ENCODE measurements at places on chromosomes 16 and 17.
A peak's percentile ranks its signal among the peaks of the same experiment; 100 is the strongest.

- DNase-seq: no peak
Observed at GRCh38 chr17:14307560-14308024, 6.7 kb downstream of the HS3ST3B1 start.

- DNase-seq: no peak
Observed at GRCh38 chr17:4901648-4902344, 1.1 kb downstream of the CHRNE start.

DNA sequence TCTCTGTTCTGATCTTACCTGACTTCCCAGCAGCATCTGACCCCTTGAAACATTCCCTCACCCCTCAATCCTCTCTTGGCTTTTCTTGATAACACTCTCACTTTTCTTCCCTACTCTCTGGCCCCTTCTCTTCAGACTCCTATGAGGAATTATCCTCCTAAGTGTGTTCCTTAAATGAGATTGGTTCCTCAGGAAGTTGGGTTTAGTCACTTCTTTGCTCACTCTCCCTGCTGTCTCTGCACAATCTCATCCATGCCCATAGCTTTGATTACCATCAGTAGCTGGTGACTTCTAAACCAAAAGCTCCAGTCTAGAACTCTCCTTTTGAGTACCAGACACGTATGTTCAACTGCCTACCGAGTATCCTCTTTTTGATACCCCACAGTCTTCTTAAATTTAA, 13.0 kb downstream of the MED24 start:
- DNase-seq: no peak

DNA sequence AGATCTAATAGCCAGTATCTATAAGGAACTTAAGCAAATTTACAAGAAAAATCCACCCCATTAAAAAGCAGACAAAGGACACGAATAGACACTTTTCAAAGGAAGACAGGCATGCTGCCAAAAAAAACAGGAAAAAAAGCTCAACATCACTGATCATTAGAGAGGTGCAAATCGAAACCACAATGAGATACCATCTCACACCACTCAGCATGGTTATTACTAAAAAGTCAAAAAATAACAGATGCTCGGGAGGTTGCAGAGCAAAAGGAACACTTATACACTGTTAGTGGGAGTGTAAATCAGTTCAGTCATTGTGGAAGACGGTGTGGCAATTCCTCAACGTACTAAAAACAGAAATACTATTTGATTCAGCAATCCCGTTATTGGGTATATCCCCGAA, 9.6 kb downstream of the STX8 start:
- no peak for DNase-seq

- no peak for DNase-seq
Observed at GRCh38 chr16:48158296-48158695, 2.5 kb upstream of the ABCC12 start.

- no peak for DNase-seq
Observed at GRCh38 chr16:53849994-53850393, 146.0 kb downstream of the FTO start.

DNA sequence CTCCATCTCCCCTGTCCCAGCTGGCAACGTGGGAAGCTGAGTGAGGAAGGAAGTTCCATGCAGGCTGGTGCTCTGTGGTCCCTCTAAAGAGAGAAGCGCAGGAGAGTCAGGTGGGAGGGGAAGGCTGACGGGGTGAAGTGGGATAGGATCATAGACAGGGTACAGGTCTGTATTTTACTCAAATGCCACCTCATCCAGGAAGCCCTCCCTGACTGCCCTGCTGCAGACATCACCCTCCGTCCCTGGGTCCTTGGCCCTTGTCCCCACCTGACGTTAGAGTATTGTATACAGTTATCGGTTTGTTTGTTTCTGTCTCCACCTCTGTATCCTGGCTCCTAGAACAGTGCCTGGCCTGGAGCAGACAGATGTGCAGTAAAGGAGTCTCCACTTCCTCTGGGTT, 11.7 kb downstream of the CANT1 start:
- no peak for DNase-seq

DNA sequence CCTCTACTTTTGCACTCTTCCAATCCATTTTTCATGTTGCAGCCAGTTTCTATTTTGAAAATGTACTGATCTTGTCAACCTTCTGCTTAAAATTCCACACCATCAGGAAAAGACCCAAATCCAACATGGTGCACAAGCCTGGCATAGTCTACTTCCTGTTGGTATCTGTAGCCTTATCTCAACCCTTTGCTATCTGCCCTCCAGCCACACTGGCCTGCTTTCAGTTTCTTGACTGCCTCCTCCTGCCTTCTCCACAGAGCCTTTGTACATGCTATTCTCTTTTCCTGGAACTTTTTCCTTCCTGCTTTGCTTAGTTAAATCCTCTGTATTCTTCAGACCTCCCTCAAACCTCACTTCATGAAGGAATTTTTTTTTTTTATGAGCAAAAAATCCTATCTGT, 31.5 kb downstream of the NLRP1 start:
- no peak for DNase-seq

DNA sequence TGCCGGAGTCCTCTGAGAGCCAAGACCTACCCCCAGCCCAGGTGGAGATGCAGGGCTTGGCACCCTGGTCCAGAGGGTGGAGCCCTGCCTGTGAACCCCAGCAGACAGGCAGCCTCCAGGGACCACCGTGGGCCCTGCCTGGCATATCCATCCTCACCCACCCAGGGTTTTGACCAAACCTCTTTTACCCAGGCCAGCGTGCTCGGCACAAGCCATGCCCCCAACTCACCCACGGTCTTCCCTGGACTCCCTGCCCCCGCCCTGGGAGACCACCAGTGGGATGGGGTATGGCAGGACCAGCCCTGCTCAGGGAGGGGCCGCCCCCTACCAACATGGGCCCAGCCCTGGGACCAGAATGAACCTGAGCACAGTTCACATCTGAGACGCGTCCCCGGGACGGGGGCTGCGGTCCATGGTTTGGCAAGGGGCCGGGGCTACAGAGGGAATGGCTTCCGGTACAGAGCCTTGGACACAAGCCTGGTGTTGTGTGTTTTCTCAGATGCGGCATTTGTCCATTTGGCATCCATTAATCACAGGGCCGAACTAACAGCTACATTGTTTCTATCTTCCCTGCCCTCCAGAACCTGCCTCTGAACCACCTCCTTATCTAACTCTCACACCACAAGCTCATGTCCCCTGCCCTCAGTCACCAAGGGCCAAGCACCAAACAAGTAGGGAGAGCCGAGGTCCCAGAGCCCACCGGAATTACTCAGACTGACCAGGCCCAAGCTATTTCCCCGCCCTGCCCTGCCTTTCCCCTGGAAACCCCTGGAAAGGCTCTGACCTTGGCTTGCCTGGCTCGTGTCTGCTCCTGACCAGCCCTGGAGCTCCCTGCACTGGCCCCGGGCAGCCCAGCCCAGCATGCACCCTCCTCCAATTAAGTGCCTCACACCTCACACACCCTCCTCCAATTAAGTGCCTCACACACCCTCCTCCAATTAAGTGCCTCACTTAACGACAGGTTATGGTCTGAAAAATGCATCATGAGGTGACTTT, 14.1 kb downstream of the HS3ST6 start:
- DNase-seq: no peak

DNA sequence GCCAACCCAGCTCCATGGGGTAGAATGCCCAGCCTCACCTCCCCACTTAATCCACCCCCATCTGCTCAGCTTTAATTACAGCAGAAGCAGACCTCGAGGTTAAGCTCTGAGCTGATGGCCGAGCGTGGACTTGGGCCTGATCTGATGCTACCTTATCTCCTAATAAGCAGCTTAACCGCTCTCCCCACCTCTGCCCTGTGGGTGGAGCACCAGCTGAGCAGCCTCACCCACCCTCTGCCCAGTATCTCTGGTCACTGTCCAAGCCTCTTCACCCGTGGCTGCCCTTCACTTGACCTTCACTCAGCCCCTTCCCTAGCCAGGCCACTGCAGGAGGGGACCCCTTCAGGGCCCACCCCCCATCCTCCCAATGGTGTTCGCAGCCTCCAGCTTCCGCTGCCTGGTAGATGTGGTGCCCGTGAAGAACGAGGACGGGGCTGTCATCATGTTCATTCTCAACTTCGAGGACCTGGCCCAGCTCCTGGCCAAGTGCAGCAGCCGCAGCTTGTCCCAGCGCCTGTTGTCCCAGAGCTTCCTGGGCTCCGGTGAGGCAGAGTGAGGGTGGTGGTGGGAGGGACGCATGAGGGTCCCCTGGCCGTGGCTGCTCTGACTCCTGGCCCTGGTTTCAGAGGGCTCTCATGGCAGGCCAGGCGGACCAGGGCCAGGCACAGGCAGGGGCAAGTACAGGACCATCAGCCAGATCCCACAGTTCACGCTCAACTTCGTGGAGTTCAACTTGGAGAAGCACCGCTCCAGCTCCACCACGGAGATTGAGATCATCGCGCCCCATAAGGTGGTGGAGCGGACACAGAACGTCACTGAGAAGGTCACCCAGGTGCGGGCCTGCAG, 6.8 kb downstream of the KCNH6 start:
- DNase-seq: no peak

- DNase-seq: no peak
Observed at GRCh38 chr17:68394608-68395331, 62.5 kb downstream of the WIPI1 start.

GRCh38 chr17:39822051-39822451, 42.1 kb downstream of the IKZF3 start:
- no peak for DNase-seq

DNA sequence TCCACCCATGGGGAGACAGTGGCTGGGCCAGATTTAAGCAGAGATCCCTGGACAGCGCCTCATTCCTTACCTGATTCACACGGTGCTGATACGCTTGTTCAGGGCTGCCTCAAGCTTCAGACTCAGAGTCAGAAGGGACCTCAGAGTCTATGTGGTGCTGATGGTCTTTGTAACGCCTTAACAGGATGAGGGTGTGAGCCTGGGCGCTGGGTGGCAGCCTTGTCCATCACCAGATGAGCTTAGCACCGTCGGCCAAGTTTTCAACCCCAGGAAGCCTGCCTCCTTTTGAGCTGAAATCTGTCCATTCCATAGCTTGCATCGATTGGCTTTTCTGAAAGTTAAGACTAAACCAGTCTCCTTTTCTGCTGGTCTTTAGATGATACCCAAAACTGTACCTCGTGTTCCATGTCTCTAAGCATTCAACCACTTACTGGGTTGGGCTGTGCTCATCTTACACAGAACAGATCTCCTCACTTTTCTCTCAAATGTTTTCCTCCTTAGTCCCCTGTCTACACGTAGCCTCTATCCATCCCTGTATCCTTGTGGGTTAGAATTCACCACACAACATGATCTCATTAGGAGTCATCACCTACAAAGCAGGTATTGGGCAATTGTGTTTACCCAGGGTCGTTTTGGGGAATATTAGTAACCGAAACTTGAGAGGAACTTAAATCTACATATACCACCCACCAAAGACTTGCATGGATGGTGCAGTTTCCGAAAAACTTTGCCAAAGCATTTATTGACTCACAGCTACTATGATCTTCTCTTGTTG, 573.4 kb downstream of the CDH13 start:
- DNase-seq: no peak

DNA sequence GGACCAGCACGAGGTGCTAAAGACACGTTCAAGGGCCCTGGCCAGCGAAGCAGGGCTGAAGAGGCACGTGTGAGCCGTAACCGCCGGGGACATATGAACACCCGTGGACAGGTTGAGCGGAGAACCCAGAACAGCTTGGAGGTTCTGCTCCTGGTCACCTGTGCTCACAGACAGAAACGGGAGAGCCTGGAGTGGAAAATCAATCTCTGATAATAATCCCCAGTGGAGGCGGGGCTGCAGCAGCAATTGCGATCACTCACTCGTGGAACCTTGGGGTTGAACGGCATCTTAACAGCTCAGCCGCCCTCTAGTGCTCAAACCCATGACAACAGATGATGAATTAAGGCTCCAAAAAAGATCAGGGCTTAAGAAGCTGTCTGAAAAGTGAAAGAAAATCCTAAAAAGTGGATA, 25.6 kb downstream of the WIPI1 start:
- DNase-seq: peak; percentile 20

DNA sequence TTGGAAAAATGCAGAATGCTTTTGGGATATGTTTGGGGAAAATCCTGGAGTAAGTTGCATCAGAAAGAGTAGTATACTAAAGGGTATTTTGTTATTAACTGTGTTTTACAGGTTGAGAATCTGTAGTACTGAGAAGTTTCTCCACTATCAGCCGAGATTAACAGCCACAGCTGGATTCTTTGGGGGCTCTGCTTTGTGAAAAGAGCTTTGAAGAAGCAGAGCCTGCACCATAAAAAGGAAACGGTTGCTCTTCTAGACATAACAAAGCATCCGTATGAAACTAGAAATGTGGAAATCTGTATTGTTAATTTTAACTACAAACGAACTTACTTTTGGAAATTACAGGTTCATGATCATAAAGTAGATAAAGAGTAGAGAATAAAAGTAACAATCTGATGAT, 5.3 kb downstream of the NLK start:
- DNase-seq: no peak

DNA sequence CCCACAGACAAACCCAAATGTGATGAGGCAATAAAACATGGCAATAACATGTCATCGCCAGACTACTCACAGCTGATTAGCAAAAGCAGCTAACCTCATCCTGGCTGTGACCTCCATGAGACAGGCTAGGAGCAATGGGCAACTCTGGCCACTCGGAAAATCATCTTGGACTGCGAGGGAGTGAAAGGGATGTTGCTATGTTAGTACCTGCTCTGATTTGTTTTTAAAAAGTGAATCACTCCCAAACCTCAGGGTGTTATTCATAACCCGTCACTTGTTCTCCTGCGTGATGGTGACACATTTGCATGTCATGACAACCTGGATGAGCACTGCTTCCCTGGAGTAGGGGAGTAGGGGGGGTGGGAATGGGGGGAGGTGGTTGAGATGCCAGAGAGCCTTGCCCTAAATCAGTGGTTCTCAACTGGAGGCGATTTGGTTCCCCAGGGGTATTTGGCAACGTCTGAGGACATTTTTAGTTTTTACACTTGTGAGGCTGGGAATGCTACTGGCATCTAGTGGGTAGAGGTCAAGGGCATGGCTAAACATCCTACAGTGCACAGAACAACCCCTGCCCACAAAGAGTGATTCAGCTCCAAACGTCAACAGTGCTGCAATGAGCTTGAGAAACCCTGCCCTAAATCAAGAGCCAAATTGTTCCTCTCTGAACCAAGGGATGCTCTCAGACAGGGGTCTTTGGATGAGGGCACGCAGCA, 241.7 kb downstream of the SOX9 start:
- DNase-seq: no peak

DNA sequence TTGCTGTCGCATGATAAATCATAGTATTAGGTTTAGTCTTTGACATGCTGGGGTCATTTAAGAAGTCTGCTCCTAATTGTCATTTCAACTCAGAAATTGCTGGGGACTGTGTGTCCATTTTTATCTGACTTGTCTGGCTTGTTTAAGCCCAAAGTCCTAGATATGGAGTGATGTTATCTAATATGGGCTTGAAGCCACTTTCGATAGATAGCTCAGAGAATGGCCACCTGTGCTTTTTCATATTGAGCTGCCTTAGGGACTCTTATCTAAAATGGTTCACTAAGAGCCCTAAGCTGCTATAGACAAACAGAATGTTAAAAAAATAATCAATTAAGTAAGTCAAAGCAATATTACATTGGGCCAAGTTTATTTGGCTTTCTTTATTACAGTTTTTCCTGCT, 81.6 kb upstream of the CNTNAP4 start:
- no peak for DNase-seq

DNA sequence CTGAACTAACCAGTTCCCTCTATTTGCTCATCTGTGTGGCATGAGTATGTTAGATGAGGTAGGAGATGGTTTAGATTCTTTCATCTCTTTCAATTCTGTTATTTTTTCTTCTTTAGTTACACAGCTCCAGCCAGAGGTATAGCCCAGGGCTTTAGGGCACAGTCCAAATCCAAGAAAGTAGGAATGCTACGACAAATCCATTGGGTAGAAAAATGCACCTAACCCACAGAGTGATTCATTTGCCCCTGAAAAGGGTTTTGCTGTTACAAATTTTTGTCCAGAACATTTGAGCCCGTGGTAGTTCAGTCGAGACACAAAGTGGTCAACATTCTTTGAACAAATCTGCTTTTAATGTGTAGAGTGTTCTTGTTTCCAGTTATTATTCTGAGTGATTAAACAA, 250.7 kb downstream of the HS3ST3A1 start:
- DNase-seq: no peak
